CD8-positive, alpha-beta memory T cell (primary cell): ENCODE measurements at places on chromosomes 11 and 22. TPM values are rescaled to one million over a fixed set of nuclear protein-coding genes. Genes with fewer than 3 reads are reported as not detected.

DNA sequence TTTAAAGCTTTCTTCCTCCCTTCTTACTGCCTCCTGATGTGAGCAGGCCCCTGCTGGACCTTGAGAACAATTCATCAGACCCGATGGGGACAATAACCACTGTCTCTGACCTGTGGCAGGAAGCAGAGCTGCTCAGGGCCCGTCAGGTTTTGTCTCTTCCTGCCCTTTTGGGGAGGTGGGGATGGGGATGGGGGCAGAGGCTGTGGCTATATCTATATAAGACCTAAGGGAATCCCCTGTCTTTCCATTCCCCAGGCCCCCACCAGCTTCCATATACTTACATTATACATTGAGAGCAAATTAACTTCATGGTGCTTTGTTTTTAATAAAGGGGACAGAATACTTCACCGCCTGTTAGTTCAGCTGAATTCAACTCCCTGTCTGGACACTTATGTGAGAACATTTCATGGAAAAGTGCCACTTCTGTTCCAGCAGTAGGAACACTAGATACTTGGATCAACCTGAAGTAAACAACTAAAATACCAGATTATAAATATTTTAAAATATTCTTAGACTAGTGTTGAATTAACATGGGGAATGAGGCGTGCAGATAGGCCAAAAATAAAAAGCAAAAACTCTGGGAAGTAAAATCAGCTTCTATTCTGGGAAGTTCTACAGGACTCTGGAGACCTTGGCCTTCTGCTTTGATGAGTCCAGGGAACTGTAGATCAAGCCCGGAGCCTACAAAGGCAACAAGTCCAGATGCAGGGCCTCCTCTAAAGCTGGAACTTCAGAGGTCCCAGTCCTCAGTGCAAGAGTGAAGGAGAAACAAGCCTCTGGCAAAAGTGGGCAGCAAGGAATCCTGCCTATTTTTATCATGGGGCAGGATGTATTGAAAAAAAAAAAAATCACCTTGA is 11.1 kb downstream of the ZP1 start:
- DNase-seq: no peak

GRCh38 chr11:64450168-64450560 is 91.2 kb downstream of the RPS6KA4 start:
- no peak for DNase-seq

- DNase-seq: no peak
These were observed 37.3 kb upstream of the CCDC134 start for GRCh38 chr22:41762980-41763779.

DNA sequence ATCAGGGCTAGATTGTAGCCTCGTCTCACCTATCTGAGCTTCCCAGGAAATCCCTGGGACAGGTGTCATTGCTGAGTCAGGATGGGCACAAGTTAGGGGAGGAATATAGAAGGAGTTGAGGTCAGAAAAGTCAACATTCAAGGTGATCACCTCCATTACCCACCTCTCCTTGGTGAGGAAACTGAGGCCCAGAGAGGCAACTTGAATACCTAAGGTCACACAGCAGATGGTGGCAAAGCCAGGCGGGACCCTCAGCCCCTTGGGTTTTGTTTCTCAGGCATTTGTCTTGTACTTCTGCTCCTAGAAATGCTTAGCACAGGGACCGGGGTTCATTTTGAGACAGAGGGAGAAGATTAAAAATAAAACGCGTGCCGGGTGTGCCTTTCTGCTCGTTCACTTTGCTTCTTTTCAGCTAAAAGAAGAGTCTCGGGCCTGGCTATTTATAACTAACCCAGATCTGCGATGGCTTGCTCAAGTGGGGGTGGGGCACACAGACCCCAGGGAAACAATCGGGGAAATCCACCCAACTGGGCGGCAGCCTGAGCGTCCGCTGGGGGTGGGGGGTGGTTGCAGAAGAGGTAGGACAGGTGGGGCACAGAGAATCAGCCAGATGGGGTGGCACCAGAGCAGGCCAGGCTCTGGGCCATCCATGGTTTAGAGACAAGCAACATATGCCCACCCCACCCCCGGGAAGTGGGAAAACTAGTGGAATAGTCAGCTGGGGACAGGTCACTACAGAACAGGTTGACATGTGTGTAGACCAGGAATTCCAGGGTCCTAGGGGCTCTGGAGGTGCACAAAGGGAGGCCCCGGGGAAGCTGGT is 3.9 kb upstream of the GNAZ start:
- no peak for DNase-seq

DNA sequence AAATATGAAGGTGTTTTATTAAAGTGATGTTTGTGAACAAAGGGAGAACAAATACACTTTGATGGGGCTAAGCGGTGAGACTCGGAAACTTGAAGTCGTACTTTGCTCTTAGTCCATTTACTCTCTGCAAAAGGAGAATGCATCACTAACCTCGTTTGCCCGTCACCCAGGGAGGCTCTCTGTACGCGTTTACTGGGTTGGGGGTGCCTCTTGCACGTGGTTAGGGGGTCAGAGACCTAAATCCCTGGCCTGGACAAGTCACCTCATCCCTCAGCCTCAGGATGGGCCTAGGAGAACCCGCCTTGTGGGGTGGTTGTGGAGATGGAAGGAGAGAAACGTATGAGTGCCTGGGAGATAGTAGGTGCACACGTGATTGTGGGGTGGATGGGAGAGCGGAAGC is 803 bp upstream of the IFT27 start:
- DNase-seq: no peak

GRCh38 chr11:39365809-39366436 is 2093.5 kb downstream of the LRRC4C start:
- no peak for DNase-seq

DNA sequence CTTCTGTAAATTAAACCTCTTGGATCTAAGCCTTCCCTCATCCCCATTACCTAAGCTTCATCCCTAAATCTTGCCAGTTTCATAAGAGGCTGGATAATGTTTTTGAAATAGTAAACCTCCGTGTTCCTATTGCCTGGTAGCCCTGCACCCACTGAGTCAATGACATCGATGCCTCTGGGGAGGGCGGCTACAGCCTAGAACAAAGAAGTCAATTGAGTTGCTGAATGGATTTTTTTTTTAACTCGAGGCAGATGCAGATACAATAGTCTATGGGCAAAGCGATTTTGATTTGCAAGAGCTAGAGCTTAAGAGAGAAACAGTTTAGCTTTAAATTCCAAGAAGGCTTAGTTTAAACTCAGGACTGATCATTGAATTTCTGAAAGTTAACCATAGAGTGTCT is 121.3 kb downstream of the NECTIN1 start:
- DNase-seq: no peak

- no peak for DNase-seq
These were observed 24.2 kb downstream of the MED15 start for GRCh38 chr22:20531404-20532201.

GRCh38 chr11:90788961-90789360 is 566.1 kb upstream of the CHORDC1 start:
- no peak for DNase-seq

- DNase-seq: no peak
These were observed 1228.6 kb downstream of the LRRC4C start for GRCh38 chr11:40230821-40231220.

DNA sequence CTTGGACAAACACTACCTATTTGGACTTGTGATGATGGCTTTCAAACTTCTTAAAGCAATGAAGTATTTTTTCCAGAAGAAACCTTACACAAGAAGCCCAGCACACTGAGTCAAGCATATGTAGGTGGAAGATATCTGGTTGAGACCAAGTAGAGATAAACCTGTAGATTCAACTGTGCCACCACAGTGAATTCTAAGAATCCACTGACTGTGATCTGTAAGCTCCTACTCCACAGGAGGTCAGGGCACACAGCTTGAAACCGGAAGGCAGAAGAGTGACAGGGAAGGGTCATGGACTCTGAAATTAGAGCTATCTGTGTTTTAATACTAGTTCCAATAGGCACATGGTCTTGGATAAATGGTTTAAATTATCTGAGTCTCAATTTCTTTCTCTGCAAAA is 404.5 kb downstream of the ETS1 start:
- DNase-seq: no peak

GRCh38 chr11:5380740-5381342 is 2.8 kb upstream of the OR51M1 start:
- DNase-seq: no peak

- no peak for DNase-seq
These were observed 138.5 kb upstream of the SYT13 start for GRCh38 chr11:45424411-45425180.

DNA sequence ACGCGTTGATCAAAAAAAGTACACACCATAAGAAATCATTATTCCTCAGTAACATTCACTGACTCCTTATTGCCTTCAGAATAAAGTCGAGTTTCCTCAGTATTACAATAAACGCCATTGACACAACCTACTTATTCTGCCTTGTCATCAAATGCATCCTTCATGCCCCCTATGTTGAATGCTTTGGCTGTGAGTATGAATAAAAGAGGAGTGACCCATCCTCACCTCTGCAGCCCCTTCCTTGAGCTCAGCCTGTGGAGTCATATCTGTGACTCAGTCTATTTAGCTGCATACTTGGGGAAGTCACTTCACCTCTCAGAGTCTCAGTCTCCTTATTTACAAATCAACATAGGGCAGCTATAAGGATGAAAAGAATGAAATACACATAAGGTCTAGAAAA is 65.1 kb downstream of the USP35 start:
- DNase-seq: no peak

DNA sequence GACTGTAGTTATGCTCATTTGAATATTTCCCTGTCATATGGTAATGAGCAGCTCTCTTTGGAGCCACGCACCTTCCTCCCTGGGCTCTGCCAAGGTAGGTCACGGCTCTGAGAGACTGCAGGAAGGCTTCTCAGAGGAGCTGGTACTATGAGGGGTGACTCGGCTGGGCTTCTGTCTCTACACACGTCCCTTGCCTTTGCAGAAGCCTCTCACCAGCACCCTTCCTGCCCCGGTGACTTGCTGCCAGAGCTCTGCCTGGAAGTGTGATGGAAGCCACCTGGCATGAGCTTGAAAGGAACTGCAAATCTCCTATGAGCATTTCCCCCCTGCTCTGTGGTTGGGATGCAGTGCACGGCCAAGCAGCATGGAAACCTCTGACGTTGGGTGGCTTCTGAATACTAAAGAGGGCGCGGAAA is 74.2 kb downstream of the KIRREL3 start:
- no peak for DNase-seq

DNA sequence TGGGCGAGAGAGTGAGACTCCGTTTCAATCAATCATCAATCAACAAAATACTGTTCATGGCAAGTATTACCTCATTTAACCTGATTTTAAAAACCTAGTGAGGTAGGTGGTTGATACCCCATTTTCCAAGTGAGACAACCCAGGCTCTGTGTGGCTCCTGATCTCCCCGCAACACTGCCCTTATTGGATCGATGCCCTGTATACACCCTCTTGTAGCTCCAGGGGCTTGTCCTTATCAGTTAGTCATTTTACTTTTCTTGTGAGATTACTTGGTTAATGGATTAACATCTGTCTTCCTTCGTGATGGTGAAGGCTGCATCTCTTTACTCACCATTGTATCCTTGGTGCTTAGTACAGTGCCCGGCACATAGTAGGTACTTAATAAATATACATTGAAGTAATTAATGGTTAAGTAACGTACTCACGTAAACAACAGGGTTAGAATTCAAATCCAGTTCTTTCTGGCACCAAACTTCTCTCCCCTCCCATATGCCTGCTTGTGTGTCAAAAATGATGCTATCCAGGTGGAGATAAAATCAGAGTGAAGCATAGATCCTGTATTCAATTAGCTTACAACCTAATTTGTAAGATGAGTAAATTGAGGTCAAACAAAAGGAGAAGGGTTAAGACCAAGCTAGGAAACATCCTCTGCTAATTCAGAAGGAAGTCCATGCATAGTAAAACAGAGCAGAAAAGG is 1.8 kb upstream of the PRG2 start:
- no peak for DNase-seq

DNA sequence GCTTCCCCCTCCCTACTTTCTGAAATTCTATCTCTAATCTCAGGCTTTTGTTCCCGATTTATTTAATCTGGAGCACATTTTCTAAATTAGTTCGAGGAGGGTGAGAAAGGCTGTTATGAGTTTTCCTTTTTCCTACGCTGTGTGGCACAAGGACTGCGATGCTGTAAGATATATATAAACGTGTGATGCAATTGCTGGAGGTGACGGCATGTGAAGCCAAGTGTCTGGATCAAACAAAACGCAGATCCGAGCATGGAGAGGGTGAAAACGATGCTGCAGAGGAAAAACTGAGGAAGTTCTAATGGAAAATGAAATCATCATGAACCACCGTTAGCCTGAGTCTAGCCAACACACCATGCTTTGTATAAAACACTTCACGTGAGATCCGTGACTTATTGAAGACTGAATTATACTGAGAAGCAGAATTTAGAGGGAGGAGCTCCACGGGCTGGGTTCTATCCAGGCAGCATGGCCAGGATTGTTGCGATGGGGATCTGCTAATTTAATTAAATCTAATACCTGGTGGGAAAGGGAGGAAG is 4.4 kb downstream of the PKNOX2 start:
- no peak for DNase-seq

DNA sequence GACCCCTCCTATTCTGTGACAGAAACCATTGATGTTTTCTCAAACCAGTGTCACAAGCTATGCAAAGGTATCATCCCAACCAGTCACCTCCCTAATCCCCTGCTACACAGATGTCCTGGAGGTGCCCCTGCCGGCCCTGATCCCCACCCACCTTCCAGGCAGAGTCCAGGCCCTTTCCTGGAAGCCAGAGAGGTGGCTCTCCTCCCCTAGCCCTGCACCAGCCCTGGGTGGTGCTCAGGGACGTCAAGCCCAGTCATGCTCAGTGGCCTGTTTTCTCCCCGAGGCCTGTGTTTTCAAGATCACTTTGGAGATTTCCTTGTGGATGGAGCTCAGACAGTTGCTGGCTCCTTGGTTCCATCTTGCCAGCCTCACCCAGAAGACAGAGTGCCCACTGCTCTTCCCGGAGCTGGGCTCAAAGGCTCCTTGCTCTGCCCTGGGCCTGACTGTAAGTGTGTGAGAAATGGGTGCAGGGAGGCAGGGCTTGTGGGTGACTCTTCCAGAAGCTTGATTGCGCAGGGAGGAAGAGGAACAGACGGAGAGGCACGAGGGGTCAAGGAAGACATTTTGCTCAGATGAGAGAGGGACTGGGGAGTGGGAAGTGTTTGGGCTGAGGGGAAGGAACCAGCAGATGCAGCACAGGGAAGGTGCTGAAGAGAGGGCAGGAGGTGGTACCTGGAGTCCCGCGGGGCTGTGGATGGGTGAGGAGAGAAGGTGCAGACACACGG is 11.3 kb downstream of the P2RY6 start:
- no peak for DNase-seq

DNA sequence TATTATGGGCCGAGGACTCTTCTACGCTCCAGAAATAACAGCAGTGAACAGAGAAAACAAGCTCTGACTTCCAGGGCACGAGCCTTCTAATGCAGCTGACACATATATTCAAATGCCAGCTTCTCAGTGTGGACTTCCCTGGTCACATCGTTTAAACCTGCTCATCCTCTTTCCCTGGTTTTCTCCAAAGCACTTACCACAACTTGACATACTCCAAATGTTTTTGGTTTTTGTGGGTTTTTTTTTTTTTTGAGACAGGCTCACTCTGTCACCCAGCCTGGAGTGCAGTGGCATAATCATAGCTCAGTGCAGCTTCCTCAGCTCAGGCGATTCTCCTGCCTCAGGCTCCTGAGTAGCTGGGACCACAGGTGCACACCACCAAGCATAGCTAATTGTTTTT is 105.5 kb downstream of the MICAL3 start:
- DNase-seq: no peak

The LSP1 gene
- total RNA-seq: 230 TPM

The AMBRA1 gene
- total RNA-seq: 33.3 TPM

The EXPH5 gene
- total RNA-seq: 0.89 TPM

The TPBGL gene
- total RNA-seq: not detected

The GRM5 gene
- total RNA-seq: not detected

The IL10RA gene
- total RNA-seq: 122 TPM

The C11orf42 gene
- not detected for total RNA-seq

The PSMA1 gene
- 337 TPM for total RNA-seq

The HBG2 gene
- not detected for total RNA-seq

The KCNJ5 gene
- total RNA-seq: not detected

The FXYD2 gene
- 5.4 TPM for total RNA-seq

The ABCG4 gene
- total RNA-seq: 0.11 TPM
